Glomerular endothelial cell (primary cell): ENCODE measurements at places on chromosomes 3 and 15.

- no peak for DNase-seq
Measured at GRCh38 chr3:188465311-188465710, 311.4 kb downstream of the LPP start.

GRCh38 chr3:86563400-86563970 is 427.5 kb downstream of the VGLL3 start:
- peak; percentile 16 for DNase-seq

DNA sequence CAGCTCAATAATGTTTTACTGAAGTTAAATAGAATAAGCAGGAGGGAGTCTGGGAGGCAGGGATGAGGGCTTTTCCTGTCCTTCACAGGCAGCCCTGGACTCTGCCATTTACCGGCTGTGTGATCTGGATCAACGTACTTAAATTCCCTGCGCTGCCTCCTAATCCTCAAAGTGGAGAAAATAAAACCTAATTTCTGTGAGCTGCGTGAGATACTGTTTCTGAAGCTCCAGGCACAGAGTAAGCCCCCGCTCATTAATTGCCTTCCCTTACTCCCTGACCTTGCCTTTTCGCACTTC is 278 bp upstream of the PDIA5 start:
- DNase-seq: no peak

DNA sequence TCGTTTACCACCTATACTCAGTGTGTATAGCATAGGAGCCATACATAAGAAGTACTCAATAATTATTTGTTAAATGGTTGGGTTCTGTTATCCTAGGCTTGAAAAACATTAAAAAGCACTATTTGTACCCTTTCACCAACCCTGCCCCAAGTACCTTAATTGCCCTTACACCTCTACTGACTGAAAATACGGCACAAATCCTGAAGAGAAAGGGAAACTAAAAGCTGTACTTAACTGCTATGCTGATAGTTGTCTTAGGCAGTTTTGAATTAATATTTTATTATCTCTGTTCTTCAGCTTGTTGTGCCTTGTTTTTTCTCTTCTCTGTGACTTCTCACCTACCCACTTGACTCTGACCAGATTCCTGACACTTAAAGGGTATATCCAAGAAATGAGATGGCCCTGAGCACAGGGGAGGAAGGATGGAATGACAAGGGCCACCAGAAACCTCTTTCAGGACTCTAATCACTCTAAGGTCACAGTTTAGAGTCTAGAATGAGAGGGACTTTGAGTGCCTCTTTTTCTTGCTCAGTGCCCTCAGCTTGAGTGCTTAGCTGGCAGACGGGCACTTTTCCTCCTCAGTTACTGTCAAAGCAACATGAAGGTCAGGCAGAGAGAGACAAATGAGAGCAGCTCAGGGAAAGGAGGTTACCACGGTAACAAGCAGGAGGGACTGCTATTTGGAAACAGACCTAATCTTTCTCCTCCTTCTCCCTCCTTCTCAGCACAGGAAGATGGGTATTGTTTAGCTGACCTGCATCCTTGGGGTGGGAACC is 136.5 kb downstream of the ZNF609 start:
- DNase-seq: peak; percentile 18

- no peak for DNase-seq
Measured at GRCh38 chr3:14305324-14305723, 97.1 kb upstream of the SLC6A6 start.

GRCh38 chr3:148459931-148460513 is 237.7 kb upstream of the AGTR1 start:
- DNase-seq: no peak

DNA sequence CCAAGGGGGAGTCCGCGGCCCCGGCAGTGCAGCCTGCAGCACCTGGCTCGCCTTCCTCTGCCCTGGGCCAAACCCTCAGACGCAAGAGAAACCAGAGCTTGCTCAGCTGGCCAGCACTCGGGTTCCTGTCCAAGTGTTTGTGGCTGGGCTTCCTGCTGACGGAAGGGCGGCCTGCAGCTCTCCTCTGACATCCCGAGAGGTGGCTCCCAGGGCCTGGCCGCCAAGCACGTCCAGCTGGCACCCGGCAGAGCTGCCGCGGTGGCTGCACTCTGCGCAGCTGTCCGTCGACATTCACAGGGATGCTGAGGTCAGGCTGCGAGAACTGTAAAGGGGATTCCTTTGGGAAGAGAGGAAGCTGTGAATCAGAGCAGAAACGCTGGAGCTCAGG is 85.6 kb downstream of the CPN2 start:
- no peak for DNase-seq

DNA sequence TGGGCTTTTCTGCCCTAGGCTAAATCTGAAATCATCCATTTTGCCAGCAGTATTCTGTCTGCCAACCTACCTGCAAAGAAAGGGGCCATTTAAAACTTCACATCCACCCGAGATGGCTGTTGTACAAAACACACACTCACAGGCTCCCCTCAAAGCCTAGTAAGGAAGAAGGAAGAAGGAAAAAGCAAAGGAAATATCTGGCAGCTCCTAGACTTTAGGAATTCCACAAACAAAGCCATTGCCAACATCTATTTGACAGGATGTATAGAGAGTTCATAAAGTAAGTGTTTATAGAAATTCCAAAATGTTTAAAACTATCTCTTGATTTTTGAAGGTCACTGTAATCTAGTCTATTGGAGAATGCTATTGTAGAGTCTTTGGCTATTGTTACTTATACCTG is 91.9 kb upstream of the THBS1 start:
- DNase-seq: no peak

DNA sequence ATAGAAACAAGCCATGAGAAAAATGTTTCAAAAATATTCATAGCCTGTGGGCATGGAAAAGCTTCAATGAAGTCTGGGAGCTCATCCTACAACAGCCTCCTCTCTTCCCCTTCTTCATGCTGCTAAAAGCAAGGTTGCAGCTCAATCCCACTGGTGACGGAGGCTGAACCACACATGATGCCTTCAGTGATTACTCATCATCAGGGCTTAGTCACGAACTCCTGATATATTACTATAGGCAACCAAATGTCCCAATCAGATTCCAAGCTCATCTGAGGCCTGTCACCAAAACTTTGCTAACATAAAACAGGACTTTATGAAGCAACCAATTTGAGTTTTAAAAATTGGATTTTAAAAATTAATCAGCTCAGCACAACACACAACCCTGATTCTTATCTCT is 24.0 kb upstream of the SLC24A5 start:
- DNase-seq: no peak

- DNase-seq: no peak
Measured at GRCh38 chr3:45644791-45645201, 44.4 kb upstream of the SACM1L start.
